ENCODE measurements at places on chromosomes 3 and 15.

GRCh38 chr3:150703299-150703755, 393 bp downstream of the ERICH6 start:
- no peak for DNase-seq

DNA sequence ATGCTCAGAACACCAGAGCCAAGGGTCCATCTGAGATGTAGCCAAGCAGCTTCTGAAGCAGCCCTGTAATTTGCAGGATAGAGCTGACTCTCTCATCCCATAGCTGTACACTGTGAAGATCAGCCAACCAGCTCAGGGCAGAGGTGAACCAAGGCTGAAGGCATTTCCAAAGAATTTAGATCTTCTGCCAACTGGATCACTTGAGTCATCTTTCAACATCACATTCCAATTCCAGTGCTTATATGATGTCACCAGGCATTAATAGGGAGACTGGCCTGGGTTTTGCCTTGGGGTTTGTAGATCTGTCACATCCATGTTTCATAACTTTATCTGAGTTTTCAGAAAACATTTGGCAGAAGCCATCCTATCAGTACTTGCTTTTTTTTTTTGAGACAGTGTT, 98.2 kb downstream of the NR2F2 start:
- DNase-seq: no peak

GRCh38 chr15:101269479-101270223, 7.6 kb downstream of the SELENOS start:
- no peak for DNase-seq

DNA sequence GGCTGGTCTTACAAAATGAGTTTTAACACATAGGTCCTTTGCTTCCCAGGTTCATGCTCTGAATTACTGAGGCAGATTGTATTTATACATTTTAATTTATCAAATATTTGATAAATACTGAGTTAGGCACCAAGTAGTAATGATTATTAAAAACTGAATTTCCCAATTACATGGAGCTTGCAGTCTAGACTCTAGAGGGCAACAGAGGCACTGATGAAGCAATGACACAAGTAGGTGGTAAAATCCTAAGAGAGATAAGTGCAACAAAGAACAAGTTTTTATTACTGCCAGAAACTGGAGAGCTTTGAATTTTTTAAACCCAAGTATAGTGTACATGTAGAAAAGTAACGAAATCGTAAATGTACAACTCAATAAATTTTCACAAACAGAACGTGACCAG, 406.2 kb upstream of the RARB start:
- DNase-seq: no peak

GRCh38 chr3:108698461-108698860, 58.7 kb downstream of the RETNLB start:
- DNase-seq: no peak

DNA sequence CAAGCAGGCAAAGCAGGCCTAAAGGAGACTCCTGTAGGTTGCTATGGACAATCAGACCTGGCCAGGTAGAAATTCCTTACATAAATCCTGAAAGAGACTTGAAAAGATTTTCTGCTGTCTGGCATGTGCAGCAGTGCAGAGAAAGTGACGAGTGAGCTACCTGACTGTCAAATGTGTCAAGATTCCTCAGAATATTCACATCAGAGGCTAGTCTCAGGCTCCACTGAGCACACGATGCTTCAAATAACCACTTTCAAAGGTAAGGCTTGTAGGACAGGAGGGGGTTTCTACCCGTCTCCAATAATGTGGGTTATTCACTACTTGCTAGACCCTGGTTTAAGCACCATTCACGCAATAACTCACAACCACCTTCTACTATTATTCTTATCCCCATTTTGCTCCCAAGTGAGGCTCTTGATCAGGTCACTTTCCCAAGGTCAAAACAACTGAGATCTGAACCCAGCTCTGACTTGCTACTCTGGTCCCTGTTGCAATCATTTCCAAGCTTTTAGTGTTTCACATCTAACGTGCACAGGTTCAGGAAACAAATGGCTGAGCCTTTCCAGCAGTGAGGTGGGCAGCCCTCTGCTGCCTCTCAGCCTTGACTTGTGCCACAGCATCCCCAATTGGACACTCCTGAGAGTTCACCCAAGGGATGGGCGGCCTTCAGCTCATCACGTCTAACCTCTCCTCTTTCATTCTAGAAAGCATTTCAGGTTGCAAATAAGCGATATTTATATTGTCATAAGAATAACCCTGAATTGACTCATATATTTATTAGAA, 329.9 kb upstream of the WNT5A start:
- no peak for DNase-seq

DNA sequence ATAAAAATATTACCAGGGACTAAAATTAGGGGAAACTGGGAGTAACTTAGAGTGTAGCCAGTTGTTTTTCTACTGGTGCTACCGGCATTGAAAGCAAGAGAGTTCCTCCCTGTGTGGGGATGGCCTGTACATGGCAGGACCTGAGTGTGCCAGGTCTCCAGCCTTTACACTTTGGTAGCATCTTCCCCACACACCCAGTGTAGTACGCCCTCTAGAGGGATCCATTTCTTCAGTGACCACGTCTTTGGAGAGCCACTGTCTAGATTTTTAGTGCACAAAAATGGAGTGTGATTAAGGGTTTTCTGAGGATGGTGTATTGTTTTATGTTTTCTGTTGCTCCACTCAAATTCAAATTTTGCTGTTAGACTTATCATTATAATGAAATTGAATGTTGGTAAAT, 507.0 kb upstream of the TPRG1 start:
- no peak for DNase-seq

DNA sequence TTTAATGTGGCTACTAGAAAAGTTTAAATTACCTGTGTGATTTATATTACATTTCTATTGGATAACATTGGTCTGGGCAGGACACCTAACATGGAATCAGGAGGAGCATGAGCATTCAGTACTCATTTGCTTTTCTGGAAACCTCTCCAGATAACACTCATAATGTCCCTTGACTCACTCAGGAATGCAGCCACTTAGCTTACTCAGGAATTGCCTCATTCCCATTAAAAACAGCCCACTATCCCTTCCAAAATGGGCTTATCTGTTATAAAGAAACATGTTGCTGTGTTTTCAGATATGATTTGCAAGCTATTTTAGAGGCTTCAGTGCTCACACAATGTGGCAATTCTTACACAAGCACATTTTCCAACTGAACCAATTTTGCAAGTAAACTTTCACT, 17.1 kb downstream of the GBE1 start:
- no peak for DNase-seq

DNA sequence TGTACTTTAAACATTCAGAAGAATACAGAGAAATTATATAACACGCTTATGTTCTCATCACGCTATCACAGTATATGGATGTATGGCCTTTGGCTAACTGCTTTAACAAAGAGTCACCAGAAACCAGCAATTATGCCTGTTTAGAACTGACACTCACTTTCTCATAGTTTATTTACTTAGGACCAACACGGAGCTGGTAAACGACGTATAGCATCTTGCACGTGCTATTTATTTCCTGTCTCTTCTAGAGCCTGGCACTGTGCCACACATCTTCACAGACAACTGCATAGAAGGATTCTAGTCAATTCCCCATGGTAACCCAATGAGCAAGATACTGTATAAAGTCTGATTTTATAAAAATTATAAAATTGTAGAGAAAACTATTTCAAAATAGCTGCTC, 43.6 kb downstream of the TBC1D2B start:
- no peak for DNase-seq

All from hypothalamus (tissue), 51 donors.